ENCODE measurements at places on chromosomes 16 and 17.

GRCh38 chr17:15087946-15088345, 177.2 kb downstream of the PMP22 start:
- DNase-seq: no peak

DNA sequence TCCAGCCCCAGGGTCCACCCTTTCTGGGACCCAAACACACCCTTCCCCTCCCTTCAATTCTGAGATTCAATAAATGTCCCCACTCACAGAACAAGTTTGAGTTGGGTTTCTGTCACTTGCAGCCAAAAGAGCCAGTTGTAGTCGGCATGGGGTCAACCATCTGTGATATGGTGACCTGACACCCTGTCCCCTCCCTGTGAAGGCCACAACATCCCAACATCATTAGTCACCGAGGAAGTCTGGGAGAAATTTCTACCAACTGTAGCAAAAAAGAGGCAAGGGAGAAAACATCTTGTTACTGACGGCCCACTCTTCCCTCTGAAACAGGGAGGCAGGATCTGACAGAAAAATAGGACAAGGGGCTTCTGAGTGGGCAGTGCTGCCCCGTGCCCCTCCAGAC, 638 bp upstream of the LYZL6 start:
- DNase-seq: no peak

GRCh38 chr17:72631949-72632684, 460.4 kb downstream of the SLC39A11 start:
- no peak for DNase-seq

- DNase-seq: no peak
Measured at GRCh38 chr17:58371300-58371950, 19.4 kb upstream of the SUPT4H1 start.

DNA sequence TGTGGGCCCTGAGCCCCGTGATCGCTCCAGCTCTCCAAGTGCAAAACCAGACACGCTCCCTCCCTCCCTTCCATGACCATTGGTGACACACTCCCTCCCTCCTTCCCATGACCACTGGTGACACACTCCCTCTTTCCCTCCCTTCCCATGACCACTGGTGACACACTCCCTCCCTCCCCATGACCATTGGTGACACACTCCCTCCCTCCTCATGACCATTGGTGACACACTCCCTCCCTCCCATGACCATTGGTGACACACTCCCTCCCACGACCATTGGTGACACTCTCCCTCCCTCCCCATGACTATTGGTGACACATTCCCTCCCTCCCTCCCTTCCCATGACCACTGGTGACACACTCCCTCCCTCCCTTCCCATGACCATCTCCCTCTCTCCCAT, 56.3 kb downstream of the LMF1 start:
- no peak for DNase-seq

DNA sequence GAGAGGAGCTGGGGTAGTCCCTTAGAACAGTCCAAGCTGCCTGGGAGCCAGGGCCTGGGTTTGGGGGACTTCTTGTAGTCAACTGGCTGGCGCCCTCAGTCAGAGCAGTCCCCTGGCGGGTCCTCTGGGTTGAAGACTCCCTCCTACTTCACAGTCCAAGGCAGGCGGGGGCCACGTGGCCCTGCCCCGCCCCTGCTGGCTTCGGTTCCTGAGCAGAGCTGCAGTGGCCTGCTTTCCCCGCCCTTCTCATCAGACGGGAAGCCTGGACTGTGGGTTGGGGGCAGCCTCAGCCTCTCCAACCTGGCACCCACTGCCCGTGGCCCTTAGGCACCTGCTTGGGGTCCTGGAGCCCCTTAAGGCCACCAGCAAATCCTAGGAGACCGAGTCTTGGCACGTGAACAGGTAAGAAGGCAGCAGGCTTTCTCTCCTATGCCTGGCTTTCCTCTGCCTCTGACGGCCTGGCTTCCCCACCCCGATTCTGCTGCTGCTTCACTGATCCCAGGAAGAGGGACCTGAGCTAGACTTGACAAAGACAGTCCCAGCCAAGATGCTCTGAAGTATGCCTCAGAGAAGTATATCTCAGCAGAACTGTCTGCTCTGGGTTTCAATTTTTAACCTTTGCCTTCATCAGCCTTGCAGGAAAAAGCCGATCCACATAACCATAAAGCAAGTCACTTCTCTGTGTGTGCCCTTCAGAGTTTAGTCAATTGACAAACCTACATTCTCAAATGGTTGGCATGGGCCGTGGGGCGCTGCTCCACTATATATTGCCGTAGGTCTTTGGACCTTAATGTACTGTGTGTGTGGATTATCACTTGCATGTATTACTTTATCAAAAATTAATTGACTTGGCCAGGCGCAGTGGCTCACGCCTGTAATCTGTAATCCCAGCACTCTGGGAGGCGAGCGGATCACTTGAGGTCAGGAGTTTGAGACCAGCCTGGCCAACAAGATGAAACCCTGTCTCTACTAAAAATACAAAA, 56.3 kb downstream of the SF3B3 start:
- DNase-seq: no peak

- no peak for DNase-seq
Measured at GRCh38 chr16:29806099-29806579, at the start of gene MAZ. TSS of gene MAZ (plus strand) at chr16:29806529. CDS start at chr16:29806702, 173 bp downstream.

GRCh38 chr17:44312396-44313104, 4.1 kb downstream of the RUNDC3A start:
- DNase-seq: no peak

DNA sequence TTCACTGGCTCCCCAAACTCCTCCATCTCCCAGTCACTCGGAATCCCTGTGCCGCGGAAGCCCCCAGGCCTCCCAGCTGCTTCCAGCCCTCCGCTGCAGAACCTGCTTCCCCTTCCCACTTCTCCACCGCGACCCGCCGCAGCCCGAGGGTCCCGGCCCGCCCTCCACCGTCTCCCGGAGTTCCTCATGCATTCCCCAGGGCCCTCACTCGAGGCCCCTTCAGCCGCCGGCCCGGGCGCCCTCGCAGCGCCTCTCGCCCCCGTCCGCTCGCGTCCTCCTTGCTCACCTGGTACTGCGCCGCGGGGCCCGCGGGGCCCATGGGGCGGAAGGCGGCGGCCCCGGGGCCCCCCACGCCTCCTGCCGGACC, 329 bp downstream of the SMARCD2 start:
- no peak for DNase-seq
